SIG-M5 (cell line): ENCODE measurements at places on chromosomes 2 and 18.

DNA sequence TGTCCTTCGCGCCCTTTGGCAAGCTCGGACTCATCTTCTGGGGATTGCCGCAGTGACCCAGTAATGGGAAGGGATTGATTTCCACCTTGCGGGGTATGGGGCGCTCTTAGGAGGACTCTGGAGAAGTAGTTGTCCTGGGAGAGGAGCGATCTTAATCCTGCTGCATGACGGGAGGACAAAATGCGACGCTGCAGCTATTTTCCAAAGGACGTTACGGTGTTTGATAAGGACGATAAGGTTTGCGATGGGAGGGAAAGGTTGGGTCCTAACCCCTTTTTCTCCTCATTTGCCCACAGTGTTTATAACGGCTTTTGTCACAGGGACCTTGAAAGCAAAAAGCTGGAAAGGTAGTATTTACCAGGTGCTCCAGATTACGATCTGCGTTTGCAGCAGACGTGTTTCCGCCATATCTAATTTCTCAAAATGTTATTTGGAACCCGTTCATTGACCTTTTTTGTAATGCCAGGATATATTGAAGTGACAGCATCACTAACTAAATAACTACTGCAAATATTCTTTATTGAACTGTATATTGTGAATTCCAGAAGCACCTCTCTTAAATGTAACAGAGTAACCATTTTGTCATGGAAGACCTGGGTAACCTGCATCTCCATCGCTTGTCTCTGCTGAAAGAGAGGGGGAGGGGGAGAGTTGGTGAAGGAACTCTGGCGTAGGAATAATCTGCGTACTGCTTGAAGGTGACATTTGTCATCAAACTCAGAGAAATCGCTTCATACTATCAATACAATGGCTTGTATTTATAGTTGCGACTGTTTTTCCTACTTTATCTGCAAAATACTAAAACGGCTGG, 590 bp downstream of the MDH1 start:
- no peak for DNase-seq

DNA sequence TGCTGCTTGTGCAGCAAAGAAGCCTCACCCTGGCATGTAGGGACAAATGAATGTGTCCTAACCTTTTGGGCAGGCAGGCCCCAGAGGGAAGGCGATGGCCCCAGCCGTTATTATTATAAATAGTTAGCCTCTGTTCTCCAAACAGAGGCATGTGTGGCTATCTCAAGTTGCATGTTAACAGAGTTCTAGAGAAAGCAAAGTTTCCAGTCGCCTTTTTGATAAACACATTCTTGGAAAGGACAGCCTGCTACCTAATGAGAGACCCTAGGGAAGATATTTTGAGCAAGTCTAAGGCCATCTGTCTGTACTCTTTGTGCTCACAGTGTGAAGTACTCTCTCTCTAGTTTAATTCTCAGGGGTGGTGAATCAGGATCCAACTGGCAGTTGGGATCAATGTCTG, 97.4 kb upstream of the FHL2 start:
- no peak for DNase-seq

- no peak for DNase-seq
Measured at GRCh38 chr2:88856409-88857135, 165.1 kb downstream of the RPIA start.

DNA sequence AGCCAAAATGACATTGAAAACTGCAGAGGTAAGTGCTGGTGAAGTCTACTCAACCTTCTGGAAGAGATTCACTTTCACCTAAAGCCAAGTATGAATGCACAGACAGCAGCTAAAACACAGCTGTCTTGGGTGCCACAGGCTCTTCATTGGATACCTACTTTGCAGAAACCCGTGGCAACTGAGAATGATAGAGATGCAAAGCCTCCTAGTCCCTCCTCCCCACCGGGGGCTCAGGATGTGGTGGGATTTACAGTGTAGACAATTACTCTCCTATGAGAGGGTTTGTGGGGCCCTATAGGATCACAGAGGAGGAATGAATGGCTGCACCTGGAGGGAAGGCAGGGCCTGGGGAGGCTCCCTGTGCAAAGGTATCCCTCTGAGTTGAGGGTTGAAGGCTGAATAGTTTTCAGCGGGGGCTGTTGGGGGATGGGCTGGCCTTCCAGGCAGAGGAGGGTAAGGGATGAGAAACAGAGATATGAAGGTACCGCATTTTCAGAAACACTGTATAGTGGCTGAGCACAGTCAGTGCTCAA, 131.6 kb downstream of the RNF144A start:
- DNase-seq = no peak

DNA sequence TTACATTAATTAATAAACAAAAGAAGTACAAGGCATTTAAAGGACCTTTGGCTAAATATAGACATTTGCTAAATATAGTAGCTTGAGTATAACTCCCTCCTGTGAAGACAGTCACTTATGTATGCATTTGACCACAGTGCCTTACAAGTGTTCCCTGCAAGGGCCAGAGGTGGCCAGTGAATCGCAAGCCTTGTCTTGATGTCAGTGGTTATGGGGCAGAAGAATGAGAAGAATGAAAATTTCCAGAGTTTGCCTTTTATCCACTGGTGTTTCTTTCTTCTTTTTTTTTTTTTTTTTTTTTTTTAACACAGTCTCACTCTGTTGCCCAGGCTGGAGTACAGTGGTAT, 1.8 kb downstream of the LRRFIP1 start:
- DNase-seq = no peak

DNA sequence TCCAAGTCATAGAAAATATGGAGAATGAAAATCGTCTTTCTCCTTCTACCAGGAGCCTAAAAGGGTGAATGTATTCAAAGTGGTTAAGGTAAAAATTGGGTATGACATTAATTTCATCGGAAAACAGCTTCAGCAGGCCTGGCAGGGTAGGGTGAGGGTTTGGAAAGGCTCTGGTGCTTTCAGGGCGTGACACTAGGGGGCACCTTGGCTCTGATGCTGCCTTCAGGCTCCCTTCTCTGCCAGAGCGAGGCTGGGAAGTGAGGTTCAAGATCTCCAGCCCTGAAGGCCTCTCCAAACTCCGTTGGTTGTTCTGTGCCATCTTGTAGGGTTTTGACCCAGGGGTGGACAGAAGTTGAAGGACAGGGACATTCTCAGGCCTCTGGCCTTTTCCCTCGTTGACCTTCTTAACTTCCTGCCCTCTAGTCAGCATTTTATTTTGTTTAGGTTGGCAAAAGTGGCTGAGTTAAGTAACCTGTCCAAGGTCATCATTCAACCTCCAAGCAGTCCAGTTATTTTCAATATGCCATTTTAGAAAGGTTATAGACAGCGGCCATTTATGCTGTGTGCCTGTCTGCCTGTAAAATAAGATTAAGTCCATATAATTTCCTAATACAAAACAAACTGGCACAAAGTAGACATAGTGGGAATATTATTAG, 40.3 kb downstream of the EML6 start:
- no peak for DNase-seq

DNA sequence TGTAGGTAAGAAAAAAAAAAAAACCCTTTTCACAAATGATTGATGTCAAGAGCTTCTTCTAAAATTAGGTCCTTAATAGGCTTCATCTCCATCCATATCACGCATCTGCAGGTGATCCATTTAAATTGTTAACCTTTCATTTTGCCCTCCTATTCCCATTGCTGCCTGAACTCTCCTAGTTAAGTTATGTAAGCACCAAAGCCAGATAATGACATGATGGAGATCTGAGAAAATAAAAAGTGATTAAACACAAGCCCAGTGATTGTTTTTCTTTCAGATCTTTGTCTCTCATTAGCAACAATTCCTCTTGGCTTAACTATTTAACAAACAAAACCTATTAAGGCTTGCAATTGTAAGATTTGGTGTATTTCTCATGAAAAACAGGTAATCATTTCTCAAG, 20.0 kb downstream of the LANCL1 start:
- no peak for DNase-seq

- DNase-seq = no peak
Measured at GRCh38 chr18:55489034-55489986, 98.7 kb downstream of the TCF4 start.

GRCh38 chr2:218898109-218898878, 17.6 kb downstream of the WNT10A start:
- no peak for DNase-seq

DNA sequence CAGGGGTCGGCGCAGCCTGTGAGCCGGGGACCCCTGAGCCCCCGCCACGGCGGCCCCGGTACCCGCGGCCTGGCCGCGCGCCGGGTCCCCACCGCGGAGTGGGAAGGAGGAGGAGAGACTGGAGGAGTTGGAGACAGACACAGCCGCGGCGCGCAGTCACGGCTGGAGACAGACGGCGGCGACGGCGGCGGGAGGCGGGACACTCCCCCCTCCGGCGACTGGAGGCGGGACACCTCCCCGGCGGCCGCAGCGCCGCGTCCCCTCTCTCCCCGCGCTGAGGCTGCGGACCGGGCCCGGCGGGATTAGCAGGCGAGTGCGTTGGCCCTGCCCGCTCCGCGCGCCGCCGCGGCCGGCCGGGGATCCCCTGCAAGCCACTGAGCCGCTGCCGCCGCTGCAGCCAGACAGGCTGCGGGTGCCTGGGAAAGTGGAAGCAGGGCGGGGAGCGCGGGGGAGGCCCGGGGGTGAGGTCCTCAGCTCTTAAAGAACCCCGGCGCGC, 1.0 kb upstream of the LDLRAD4 start:
- no peak for DNase-seq

GRCh38 chr2:109637749-109638570, 23.8 kb downstream of the SOWAHC start:
- no peak for DNase-seq

DNA sequence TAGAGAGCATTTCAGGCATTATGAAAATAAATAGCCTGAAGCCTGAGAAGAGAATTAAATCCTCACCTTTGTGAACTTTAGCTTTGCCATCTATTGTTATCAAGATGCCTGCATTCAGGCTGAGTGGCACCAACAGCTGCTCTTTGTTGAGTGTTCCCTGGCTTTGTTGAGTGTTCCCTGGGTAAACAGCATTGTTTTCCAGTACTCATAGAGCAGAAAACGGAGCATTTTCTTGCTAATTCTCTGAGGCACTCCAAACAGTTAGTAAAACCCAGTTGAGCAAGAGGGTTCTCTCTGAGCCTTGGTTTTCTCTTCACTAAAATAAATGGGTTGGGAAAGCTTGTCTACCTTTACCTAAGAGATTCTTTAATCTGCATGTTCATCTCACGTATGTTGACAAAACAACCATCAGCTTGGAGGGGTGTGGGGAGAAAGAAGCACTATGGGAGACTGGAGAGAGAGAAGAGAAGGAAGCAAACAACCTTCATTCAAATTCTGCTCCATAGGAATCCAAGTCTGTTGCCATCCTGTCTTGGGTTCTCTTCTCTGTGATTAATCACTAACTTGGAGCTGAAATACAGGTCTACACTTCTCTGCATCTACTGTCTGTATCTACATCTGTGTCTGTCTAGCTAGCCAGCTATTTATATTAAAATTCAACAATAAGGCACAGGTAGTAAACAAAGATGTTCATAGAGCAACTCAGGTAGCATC, 567.0 kb upstream of the SOX11 start:
- DNase-seq = no peak

GRCh38 chr2:7237466-7237865, 320.3 kb downstream of the RNF144A start:
- DNase-seq = no peak

DNA sequence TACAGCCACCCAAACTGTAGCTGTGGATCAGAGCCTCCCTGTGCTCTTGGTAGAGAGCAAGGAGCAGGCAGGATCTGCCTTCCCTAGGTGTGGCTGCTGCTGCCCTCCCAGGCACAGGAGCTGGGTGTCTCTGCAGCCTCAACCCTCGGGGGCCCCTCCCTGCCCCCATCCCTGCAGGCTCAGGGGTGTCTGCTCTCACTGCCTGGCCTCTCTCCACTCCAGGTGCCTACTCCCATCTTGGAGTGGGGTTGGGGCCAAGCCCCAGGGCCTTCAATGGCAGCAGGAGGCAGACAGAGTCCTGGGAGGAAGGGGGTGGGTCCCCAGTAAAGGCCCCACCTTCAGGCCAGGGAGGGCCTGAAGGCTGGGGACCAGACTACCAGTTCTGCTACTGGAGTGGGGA, 189.7 kb upstream of the OSR1 start:
- DNase-seq = no peak

GRCh38 chr2:97965116-97965515, 30.6 kb downstream of the TMEM131 start:
- no peak for DNase-seq

- no peak for DNase-seq
Measured at GRCh38 chr18:59061914-59062642, 77.6 kb upstream of the SEC11C start.

DNA sequence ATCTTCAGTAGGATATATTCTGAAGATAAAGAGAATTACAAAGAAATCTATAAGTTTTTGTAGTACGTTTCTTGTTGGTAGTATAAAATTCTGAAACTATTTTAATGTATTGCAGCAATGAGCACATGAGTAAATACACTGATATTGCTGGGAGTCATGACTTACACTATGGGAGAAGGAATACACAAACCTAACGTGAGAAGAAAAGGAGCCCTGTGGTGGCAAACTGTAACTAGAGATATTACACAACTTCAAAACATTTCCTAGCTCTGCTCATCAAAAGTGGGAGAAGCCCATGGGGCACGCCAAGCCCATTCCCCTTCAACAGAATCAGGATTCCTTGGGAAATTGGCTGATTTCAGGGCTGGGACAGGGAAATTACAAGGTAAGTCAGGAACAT, 20.5 kb downstream of the SPIRE1 start:
- no peak for DNase-seq

- DNase-seq = no peak
Measured at GRCh38 chr2:16660114-16660513, 5.5 kb downstream of the CYRIA start.

GRCh38 chr2:234827096-234827860, 124.5 kb upstream of the SH3BP4 start:
- no peak for DNase-seq

- DNase-seq = no peak
Measured at GRCh38 chr18:31493941-31494340, 4.0 kb upstream of the DSG2 start.

DNA sequence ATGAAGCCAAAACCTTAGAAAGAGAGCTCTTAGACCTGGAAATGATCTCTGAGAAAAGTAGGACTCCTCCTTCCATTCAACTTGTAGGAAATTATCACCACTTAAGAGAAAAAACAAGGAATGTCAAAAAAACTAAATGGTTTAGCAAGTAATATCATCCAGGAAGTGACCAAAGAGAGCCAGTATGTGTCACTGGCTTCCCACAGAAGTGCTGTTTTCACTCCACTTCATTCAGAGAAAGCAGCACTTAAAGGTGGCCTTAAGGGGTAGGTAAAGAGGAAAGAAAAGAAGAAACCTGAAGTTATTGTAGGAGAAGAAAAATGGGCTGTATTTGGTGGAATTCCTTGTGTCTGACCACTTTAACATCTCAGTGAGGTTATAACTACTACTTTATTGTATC, 414.4 kb upstream of the ETAA1 start:
- DNase-seq = no peak

GRCh38 chr2:31202833-31203232, 14.5 kb downstream of the CAPN14 start:
- no peak for DNase-seq
